ENCODE measurements at places on chromosomes 2 and 18.

GRCh38 chr18:59712311-59712710 lies 15.1 kb upstream of the CCBE1 start:
- DNase-seq: no peak

- DNase-seq: no peak
Observed at GRCh38 chr18:58241877-58242276, 197.9 kb downstream of the NEDD4L start.

DNA sequence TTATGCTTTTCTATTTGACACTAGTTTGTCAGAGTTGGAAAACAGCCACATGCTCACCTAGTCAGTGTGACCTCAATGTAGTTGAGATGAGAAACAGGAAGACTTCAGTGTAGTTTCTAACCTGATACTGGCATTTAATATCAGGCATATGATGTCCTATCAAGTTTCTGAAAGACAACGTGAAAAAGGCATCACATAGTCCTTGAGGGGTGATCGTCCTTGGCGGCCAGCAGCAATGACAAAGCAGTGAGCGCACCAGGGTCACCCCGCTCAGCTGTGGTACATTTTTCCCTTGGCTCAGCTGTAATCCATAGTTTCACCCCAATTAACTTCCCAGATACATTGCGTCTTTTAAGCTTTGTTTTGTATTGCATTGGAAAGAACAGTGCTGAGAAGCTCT lies 4.3 kb downstream of the HSPE1 start:
- DNase-seq: no peak

GRCh38 chr2:164644036-164644700 lies 22.9 kb upstream of the GRB14 start:
- no peak for DNase-seq

DNA sequence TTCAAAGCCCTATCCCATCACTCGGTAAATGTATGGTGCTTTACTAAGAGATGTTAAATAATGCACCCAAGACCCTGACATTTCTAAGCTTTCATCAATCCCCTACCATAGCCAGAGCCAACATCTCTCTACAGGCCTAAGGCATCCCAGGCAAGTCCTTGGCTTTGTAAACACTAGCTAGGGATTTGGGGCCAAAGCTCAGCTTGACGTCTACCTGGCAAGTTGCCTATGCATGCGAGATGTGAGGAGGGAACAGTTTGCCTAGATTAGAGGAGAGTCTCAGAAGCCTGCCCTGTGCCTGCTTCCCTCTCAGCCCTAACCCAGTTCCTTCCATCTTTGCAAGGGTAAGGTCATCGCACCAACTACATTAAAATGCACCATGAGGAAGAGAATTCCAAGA lies 221.5 kb upstream of the NCKAP5 start:
- no peak for DNase-seq

DNA sequence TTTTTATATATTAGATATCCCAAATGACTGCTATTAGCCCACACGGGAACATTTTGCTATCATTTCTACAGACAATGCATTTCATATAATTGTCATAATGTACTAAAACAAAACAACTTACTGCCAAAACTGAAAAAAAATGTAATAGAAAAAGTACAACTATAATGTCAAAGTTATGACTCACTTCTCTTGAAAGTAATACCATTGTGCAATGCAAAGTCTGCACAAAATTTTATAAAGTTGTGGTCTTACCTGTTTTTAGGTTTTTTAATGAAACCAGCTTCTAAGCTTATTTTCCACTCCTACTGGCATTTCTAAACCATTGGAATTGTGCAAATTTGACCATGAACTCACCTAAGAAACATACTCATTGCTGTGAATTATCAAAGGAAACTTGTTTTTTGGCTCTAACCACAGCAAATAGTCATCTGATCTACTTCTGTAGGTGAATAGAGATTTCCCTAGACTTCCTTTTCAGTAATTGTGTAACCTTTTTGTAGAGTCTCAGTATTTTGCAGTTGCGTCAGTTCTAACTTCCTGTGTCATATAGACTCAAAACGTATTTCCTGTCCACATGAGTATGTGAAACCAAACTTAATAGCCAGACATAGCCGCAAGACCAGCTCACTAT lies 31.9 kb upstream of the TFPI start:
- no peak for DNase-seq

DNA sequence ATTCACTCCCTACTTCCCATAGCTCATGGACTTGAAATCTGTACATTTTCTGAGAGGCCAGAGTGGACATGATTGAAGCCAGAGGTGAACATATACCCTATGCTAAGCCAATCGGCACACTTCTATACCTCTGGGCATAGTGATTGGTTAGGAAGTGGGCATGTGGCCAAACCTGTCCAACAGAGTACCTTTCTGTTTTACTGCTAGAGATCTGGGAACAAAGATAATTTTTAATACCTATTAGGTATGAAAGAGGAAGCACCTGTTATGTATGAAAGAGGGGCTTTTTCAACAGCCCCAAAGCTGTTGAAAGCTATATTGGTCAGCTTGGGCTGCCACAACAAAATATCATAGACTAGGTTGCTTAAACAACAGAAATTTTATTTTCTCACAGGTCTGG lies 27.7 kb downstream of the METTL8 start:
- DNase-seq: no peak

- DNase-seq: no peak
Observed at GRCh38 chr2:238586931-238587775, 160.4 kb downstream of the ASB1 start.

DNA sequence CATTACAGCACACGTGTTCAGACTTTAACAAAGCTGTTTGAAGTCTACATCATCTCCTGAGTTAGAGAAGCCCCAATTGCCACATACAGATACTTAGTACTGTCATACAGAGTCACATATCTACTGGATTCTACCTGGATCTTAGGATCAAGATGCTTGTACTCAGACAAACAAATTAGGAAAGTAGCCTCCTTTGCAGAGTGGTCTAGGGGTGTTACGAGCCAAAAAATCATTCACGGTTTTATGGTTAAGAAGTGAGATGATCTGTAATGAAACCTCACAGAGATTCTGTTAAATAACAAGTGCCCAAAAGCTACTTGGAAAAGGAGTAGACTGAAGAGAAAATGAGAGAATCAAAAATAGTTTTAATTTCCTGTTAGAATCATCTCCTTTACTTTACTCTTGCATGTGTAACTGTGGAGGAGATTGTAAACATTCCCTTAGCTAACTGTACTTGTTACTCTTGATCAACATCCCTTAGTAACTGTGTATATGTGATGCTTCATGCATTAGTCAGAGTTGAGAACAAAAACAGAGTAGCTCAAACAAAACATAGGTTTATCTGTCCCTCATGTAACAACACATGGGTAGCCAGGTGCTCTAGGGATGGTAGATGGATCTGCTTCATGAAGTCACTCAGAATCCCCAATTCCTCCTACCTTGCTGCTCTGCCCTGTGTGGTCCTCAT lies 16.4 kb upstream of the IL1RL1 start:
- DNase-seq: no peak

- DNase-seq: no peak
Observed at GRCh38 chr2:111250448-111251030, 129.8 kb downstream of the BCL2L11 start.

DNA sequence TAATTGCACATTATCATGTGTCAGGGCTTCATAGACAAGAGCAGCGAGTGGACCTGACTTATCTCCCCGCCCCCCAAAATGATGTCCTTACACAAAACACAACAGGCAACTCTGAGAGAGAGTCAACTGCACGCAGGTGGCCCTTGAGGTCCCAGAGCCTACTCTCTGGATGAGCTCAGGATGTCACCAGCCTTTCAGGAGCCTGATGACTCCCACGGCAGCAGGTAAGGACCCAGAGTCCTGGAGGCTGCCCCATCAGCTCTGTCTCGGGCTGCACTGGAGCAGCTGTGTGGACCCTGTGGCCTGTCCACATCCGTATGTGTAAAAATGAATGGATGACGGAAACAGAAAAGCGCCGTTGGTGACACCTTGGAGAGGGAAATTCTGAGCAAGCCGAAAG lies 130.9 kb downstream of the HDAC4 start:
- DNase-seq: no peak

DNA sequence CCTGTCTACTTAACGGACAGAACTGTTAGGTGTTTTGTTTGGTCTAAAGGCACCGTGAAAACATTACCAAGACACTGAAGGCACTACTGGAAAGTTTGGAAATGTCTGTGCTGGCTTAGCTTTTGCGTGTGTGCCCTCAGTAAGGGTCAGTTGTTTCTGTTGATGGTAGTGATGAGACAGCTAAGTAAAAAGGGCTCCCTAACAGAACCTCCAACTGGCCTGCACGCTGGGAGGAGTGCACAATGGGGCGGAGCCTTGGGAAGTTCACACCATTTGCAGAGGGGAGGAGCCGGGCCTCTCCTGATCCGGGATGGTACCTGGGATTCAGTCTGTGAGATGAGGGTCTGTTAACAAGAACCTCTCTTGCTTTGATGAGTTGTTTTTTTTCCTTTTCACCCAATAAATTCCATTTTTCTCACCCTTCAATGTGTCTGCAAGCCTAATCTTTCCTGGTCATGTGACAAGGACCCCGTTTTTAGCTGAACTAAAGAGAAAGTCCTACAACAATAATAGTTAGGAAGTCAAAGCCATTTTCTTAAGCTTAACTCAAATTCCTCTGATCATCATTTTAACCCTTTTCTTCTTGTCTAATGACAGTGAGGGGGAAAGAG lies 368.7 kb downstream of the PARD3B start:
- no peak for DNase-seq

DNA sequence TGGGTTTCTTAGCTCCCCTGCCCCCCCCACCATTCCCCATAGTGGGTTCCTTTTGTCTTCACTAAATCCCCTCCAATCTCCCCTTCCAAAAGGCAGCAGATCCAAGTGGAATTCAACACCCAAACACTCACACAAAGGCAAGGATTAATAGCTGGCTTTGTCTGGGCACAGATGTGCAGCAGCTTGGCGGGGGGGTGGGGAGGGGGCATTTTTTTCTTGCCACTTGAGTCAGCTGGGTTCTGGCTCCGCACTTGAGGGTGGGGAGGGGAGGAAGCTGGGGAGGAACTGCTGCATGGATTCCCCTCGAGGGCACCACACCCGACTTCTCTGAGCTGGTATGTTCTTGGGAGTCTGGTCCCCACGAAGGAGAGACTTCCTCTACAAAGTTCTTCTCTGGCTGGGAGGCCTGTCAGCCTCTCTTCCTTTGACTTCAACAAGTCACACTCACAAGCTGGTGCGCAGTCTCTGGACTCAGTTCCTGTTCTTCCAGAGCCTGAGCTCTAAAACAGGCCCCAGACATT lies 36.0 kb downstream of the SERTAD2 start:
- DNase-seq: no peak

GRCh38 chr2:189179570-189179950 lies at the start of gene COL5A2:
COL5A2 (minus strand) TSS chr2:189179761; CDS start chr2:189179604, 157 bp downstream.
- no peak for DNase-seq

DNA sequence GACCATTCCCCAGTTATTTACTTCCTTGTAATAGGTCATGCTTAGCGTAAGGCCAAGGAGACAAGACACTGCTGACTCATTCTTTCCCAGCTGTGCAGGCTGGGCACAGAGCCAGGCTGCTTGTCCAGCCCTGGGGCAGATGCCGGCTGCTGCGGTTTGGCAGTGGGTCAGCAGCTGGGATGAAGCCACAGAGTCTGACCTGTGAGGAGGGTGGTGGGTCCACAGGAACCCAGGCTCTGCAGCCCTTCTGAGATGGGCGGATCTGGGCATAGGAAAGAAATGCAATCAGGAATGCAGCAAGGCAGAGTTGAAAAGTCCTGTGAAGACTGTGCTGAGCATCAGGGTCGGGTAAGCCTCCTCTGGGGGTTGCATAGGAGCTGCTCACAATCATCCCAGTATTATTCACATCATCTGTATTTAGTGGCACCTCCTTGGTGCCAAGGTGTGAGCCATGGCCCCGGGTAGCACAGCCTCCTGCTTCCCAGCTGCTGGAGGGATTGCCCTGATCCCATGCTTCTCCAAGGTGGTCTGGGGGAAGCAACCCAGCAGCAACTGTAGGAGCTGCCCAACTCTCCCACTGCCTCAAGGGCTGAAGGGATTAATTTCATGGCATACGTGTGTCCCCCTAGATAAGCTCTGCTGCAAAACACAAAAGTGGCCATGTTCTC lies 139.0 kb downstream of the DDX1 start:
- DNase-seq: no peak

- no peak for DNase-seq
Observed at GRCh38 chr2:117982376-117983033, 31.4 kb downstream of the CCDC93 start.

DNA sequence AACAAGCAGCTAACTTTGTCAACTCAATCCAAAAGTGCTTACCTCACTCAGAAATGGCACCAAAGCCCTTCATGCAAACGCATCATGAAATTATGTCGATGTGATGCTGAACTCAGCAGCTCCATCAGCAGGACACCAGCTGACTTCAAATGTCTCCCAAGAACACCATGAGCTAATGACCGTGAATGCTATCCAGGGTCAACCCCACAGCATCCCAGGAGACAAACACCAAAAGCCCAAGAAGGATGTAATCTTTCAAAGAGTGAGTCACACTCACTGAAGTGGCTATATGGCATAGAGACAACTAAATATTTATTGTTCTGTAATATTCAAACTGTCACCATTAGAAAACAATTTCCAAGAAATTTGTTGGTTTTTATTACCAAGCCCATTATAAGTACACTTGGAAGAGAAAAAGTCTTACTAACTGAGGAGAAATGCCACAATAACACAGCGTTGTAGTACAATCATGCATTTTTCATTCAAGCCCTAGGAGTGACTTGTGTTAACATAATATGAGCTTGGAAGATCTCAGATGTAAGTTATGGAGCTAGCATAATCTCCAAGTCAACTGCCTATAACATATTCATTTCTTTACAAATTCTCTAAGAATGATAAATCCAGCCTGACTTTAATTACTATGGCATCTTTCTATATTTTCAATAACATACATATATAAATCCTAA lies 165.0 kb upstream of the CCDC68 start:
- DNase-seq: no peak

- no peak for DNase-seq
Observed at GRCh38 chr18:37175727-37176620, 347.0 kb downstream of the KIAA1328 start.

DNA sequence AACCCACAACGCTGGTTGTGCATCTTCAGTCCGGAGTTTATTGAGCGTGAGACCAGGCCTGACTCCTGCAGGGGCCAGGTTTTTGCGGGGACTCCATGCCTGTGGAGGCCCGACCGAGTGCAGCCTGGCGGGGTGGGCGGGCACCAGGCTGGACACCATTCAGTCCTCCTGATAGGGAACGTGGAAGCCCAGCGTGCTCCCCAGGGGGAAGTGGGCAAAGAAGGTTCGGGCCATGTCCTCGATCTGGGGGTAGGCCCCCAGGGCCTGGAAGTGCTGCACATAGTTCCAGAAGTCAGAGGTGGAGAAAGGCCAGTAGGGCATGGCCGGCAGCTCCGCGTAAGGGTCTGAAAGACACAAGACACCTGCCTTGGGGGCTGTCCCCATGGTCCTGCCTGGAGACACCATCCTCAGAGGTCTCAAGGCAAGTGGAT lies 1.4 kb downstream of the OTOS start:
- DNase-seq: no peak

DNA sequence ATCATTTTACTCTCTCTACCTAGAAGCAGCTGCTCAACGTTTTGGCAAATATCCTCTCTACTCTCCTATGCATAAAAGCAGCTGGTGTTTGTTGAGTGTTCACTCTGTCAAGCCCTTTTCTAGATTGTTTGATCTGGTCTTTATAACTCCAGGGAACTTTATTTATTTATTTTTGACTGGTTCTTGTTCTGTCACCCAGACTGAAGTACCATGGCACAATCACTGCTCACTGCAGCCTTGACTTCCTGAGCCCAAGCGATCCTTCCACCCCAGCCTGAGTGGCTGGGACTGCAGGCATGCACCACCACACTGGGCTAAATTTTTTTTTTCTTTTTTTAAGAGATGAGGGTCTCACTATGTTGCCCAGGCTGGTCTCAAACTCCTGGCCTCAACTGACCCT lies 12.7 kb downstream of the CATIP start:
- no peak for DNase-seq

Measured in stimulated activated CD8-positive, alpha-beta memory T cell treated with anti-CD3 and anti-CD28 coated beads, Interleukin-12 subunit alpha, Interleukin-12 subunit beta, amount 100 ng/mL, for 1 hour (primary cell).